NCI-H1048 (cell line): ENCODE measurements at places on chromosomes 11 and 22.
A peak's percentile ranks its signal among the peaks of the same experiment; 100 is the strongest.

GRCh38 chr11:118418766-118419165 is 17.4 kb downstream of the ATP5MG start:
- DNase-seq, result no peak

DNA sequence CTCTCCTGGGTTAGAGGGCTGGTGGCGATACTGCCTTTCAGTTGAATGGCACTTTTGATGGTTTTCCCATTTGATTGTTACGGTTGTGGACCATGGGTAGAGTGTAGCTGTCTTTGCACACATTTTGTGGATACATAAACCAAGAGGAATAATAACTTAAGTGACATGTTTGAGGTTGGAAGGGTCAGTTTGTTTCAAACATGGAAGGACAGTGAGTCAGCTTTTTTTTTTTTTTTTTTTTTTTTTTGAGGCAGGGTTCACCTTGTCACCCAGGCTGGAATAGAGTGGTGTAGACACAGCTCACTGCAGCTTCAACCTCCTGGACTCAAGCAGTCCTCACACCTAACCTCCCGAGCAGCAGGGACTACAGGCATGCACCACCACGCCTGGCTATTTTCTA is 41.1 kb downstream of the PPFIA1 start:
- no peak for DNase-seq

GRCh38 chr11:123519055-123519796 is 89.2 kb downstream of the GRAMD1B start:
- DNase-seq, result no peak

DNA sequence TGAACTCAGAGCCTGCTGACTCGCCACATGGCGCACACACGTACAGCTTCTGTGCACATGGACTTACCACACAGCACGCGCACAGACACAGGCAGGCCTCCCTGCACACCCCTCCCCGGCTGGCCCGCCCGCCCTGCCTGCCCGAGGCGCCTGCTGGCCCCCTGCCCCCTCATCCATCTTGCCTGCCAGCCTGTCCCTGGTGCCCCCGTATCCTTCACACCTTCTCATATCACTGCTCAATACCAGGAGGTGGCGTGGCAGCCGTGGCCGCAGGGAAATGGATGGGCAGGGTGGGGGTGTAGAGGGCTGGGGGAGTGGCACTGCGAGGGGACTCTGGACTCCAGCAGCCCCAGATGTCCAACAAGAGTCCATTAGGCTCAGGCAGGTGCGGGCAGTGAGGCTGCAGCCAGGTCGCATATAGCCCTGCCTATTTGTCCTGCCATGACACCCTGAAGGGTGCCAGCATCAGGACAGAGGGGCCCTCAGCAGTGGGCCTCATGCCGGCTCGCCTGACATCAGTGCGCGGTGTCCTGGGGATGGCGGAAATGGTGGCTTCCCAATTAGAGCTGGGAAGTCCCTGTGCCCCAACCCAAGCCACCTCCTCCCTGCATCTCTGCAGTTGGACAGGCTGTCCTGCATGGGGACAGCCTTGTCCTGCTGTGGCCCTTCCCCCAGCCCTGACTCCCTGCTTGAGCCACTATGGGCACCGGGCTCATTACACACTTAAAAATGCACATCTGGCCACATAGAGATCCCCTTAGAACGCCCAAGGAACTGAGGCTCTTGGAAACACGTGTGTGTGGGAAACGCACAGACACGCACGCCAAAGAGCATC is 2.0 kb upstream of the TBX10 start:
- no peak for DNase-seq

DNA sequence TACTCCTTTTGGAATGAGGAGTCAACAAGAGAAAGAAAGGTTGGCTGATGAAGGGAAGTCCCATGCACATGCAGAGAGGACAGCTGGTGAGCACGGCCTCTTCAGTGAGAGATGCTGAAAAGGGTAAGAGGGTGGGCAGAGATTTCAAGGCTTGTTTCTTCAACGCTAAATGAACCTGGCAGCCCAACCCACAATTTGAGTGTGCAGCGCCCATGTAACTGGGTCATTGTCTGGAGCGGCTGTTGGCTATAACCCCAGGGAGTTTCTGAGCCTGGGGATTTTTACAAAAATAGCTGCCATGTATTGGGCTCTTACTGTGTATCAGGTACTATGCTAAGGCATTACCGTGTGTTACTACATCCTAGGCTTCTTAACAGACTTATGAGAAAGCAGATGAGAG is 594.1 kb downstream of the ETS1 start:
- DNase-seq, result no peak

DNA sequence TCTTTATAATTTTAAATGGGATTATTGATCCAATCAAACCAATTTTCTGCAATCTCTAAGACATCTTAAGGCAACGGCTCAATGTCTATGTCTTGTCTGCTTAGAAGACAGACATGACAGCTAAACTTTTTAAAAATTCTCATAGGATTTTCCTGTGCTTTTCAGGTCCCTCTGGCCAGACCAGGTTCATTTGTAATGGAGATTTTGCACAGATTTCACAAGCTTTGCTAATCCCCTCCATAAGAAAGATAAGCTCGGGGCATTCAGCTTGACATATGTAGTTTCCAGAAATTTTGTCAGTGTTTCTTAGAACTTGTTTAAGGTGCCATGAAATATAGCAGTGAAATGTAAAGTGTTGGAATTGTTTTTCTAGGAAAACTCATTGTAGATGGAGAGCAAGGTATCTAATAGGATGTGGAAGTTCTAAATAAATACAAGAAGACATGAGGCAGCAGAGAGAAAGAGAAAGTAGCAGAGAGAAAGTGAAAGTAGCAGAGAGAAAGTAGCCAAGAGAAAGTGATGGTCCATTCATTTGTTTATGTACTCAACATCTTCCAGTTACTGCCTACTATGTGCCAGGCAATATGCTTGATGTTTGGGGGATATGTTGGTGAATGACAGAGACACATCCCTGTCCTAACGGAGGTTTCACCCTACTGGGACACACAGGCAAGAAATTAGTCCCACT is 219.1 kb upstream of the ARHGAP42 start:
- DNase-seq, result no peak

- no peak for DNase-seq
These were observed 1059.7 kb downstream of the OPCML start for GRCh38 chr11:132472411-132473172.

- no peak for DNase-seq
These were observed 11.8 kb upstream of the APLNR start for GRCh38 chr11:57248780-57249383.

- DNase-seq, result peak; percentile 31
These were observed 16.1 kb downstream of the MUC5B start for GRCh38 chr11:1238767-1239595.

DNA sequence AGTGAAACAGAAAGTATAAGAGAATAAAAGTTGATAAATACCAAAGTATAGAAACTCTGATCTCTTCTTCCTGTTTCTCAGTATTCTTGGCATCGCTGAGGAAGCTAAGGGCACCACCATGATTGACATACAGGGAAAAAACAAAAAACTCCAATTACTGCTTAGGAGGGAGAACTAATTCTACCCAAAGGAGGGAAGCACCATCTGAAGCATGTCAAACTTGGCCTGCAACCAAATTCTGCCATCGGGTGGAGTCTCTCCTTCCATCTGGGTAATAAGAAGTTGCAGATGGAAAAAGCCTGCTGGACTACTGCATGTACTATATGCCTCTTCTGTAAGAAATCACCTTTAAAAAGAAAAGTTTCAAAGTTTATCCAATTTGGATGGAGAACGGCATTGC is 30.5 kb upstream of the PPP2R1B start:
- no peak for DNase-seq

DNA sequence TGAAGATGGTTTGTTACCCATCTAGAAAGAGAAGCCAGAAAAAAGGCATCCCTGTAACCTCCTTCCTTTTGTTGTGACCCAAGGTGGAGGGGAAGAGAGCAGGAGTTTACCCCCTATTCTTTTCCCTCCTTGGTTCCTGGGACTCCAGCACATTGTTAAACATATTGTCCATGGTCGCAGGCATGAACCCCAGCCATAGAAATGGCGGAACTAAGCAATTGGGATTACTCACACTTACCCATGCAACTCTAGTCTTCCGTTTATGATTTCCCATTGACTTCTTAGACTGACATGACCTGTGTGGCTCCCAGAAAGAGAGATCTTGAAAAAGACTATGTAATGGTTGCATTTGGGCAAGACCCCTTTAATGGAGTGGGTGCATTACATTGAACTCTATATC is 45.4 kb downstream of the OR4C46 start:
- DNase-seq, result no peak

DNA sequence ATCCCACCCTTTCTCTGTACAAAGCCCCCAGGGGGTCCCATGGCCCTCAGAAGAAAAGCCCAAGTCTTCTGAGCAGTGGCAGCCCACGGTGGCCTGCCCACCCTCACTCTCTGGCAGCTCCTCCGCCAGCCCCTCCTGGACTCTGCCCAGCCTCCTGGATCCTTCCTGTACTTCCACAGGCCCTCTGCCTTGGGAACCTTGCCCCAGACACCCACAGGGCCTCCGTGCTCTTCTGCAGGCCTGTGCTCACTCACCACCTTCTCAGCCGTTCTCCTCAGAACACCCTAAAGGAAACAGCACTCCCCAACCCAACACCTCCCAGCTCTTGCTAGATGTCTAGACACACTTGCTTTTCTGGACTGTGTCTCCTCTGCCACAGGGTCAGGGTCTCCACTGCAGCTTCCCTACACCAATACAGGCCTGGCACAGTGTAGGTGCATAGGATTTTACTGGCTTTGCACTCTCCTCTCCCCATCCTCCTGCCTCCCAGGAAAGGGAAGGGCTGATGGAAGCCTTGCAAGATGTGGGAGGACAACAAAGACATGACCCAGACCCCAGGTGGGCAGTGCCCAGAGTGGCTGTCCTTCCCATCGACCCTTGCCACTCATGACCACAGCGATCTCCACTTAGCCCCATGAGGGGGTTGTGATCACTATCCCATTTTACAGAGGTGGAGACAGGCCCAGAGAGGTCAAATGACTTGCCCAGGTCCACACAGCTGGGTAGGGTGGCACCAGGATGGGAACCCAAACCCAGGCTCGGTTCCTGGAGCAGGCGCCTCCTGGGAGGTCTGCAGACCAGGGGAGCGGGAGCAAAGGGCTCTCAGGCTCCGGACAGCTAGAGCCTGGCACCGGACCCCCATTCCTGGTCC is 2.0 kb downstream of the SCARF2 start:
- no peak for DNase-seq

DNA sequence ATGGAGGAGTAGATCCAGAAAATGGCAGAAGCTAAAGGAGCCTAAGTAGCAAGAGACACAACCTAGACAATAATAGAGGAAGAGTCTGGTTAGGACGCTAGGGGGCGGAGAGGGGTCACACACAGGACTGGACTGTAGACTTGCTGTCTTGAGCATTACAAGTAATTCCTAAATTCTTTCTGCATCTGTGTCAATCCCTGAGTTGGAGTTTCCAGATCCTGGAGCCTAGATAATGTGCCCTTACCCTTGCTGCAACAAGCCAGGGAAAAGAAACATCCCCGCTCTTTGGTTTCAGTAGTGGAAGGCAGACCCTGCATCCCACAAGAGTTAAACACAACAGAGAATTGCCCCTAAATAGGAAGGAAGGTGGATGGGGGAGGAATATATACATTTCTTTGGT is 14.9 kb upstream of the CCDC73 start:
- peak; percentile 60 for DNase-seq

DNA sequence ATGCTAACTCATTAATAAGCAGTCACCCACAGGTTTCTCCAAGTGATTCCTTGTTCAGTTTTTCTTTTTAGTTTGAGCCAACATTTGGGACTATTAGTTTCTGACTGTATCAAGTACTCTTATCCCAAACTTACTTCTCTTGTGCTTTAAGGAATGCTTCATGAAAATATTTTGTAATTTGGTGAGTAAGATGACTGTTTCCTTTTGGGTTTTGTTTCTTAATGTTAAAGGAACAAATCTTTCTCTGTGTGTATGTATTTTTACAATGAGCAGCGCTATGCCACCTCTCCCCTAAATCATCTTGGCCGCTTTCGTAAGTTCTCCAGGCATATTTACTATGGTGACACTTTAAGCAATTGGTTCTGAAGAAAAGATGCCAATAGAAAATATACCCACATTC is 72.4 kb downstream of the LDLRAD3 start:
- no peak for DNase-seq

- no peak for DNase-seq
These were observed 1676.0 kb upstream of the RAG2 start for GRCh38 chr11:38274031-38274430.

- DNase-seq, result no peak
These were observed 7.6 kb downstream of the SLC29A2 start for GRCh38 chr11:66363805-66364535.

DNA sequence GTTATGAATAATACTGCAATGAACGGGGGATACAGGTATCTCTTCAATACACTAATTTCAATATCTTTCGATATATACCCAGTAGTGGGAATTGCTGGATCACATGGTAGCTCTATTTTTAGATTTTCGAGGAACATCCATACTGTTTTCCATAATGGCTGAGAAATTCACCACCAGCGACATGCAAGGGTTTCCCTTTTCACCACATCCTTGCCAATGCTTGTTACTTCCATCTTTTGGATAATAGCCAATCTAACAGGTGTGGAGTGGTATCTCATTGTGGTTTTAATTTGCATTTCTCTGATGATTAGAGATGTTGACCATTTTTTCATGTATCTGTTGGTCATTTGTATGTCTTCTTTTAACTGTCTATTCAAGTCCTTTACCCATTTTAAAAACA is 5.9 kb downstream of the IL10RA start:
- no peak for DNase-seq

GRCh38 chr22:44482776-44483175 is 15.3 kb downstream of the RTL6 start:
- no peak for DNase-seq

DNA sequence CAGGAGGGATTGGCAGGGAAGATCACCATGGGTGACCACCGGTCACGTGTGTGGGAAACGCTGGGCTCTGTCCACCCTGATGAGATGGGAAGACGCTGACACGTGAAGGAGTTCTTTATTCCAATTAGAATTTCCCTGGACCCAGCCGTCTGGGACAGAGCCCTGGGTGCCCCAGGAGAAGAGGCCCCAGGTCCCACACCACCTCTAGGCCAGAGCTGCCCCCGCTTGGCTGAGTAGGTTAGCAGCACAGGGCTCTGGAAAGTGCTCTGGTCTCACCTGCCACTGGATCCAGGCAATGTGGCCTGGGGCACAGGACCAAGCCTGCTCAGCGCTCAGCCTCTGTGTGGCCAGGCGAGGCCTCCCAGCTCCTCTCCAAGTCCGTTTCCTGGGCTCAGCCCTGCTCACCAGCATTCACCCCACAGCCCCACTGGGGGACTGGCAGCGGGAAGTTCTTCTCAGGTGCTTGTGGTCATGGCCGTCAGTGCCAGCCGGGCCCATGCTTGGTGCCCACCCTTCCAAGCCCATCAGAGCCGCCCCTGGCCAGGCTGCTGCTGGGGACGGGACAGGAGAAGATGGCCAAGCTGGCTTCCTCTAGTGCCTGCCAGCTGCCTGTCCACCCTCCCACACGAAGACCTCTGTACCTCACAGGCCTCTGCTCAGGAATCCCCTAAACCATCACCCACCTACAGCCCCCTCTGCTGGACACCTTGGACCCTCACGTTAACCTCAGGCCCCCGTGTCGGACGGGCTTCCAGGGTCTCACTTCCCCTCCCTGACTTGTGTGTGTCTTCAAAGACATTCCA is 62.5 kb upstream of the FGF3 start:
- no peak for DNase-seq
